ENCODE measurements at places on chromosomes 3 and 15. TPM values are rescaled to one million over a fixed set of nuclear protein-coding genes. Genes with fewer than 3 reads are reported as not detected.

The SLC12A1 gene
- total RNA-seq, result not detected

The OIP5 gene
- 9.6 TPM for total RNA-seq

The FSIP1 gene
- total RNA-seq, result 0.89 TPM

DNA sequence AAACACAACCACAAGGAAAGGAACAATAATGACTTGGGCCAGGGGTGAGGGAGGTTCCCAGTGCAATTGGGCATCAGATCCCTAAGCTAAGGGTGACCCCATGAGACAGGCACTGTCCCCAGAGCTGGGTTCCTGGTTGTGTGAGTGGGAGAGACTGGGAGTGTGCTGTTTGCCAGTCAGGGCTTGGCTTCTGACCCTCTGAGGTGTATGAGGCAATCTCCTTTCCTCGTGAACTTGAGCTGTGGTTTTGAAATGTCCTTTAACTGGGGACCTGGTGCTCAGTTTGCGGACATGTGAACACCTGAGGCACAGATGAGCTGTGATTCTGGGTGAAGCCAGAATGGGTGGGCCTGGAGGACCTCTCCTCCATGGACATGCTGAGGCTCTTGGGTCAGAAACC, 58.5 kb upstream of the PLXNA1 start:
- no peak for DNase-seq

- DNase-seq, result no peak
Observed at GRCh38 chr15:90607361-90607760, 77.6 kb downstream of the CRTC3 start.

DNA sequence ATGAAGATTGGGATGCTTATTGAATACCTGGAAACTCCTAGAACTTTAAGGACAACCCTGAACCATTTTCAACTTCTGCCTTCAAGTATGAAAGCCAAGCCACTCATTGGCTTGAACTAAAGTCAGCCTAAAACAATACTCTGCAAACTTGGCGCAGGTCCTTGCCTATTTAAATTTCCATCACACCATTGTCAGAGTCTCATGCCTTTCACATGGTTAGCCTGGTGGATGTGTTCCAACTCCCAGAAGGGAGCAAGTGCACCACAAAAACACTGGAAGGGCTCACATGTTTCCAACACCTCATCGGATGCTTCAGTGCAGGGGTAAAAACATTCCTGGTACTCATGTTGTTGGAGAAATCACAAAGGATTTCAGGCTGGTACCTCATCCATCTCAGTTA, 511.6 kb upstream of the MDFIC2 start:
- no peak for DNase-seq

GRCh38 chr3:160343132-160343531, 55.9 kb downstream of the IFT80 start:
- peak; percentile 38 for DNase-seq

- no peak for DNase-seq
Observed at GRCh38 chr3:18099611-18100010, 325.5 kb downstream of the SATB1 start.

- DNase-seq, result no peak
Observed at GRCh38 chr3:170220871-170221270, 1.4 kb upstream of the PRKCI start.

DNA sequence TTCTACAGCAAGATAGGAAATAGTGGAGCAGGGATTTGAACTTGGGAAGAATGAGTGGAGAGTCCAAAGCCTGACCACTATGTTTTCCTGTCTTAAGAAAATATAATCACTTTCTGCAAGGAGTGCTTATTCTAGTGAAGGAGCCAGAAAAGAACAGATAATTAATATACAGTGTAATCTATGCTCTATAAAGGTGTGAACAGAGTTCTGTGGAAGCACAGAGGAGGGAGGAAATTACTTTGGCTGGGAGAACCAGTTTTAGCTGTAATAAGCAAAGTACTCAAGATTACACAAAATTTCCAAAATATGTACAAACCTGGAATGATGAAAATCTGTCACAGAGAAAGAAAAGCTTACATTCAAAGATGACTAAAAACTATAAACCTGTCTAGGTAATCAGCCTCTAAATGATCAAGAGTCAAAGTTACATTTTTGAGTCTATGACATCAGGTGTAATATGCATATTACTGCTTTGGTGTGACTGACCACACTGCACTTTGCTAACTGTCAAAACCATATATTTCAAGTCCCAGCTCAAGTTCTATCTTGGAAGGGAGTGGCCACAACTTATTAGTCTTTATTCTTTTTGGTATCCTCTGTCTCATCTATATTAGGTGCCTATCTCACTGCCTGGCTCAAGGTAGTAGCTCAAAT, 40.7 kb upstream of the MB21D2 start:
- no peak for DNase-seq

- no peak for DNase-seq
Observed at GRCh38 chr3:186214670-186215069, 105.8 kb upstream of the ETV5 start.

Measured in stomach (tissue), 19 donors.